GM23248 (cell line): ENCODE measurements at places on chromosomes 3 and 15.
A peak's percentile ranks its signal among the peaks of the same experiment; 100 is the strongest.

- DNase-seq = no peak
These were observed 12.0 kb downstream of the TBC1D5 start for GRCh38 chr3:17730318-17730967.

GRCh38 chr3:14598143-14598569 is 53.4 kb upstream of the CCDC174 start:
- peak; percentile 46 for DNase-seq

- no peak for DNase-seq
These were observed 8.6 kb downstream of the MAP3K13 start for GRCh38 chr3:185371306-185372074.

GRCh38 chr3:126129398-126129891 is 45.5 kb upstream of the SLC41A3 start:
- DNase-seq = peak; percentile 26

DNA sequence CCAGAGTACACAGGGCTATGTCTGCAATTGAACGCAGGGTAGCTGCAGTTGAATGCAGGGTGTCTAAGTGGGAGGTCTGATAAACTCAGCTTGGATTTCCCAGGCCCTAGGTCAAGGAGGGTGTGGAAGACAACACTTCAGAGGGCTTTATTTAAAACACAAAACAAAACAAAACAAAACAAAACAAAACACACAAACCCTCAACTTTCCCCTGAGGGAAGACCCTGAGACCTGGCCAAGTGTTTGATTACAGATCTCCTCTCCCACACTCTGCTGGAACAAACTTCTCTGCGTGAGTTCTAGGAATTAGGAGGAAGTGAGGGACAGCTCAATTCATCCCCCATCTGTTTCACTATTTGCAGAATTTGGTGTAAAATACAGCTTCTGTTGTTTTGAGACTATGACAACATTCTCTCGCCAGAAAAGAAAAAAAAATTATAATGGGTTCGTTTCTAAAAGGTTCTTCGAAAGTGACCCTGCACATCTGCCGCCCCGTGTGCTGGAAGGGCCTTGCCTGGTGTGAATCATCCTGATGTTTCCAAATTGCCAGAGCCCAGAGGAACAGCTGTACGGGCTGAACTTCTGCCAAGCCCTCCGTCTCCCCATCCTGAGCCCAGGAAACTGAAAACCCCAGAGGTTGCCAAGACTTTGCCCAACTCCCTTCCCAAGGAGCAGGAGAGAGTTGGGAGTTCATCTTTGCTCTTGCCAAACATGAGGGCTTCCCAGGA is 73.3 kb upstream of the RAD18 start:
- DNase-seq = peak; percentile 68

GRCh38 chr3:39542588-39542988 is 75.1 kb downstream of the MOBP start:
- no peak for DNase-seq

DNA sequence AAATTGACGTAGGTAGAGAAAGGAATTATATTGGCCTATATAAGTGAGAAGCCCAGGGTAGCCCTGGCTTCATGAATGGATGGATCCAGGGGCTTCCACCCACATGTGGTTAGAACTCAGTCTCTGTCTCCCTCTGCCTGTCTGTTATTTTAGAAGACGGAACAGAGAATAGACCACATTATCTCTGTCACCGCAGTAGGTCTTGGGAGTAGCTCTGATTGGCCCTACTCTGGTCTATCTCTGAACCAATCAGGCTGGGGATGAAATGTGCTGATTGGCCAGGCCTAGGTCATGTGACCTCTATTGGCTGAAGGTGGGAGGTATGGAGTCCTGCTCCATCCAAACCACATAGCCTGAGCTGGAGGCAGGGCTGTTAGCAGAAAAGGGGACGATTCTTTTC is 143.0 kb upstream of the PRR23C start:
- DNase-seq = no peak

DNA sequence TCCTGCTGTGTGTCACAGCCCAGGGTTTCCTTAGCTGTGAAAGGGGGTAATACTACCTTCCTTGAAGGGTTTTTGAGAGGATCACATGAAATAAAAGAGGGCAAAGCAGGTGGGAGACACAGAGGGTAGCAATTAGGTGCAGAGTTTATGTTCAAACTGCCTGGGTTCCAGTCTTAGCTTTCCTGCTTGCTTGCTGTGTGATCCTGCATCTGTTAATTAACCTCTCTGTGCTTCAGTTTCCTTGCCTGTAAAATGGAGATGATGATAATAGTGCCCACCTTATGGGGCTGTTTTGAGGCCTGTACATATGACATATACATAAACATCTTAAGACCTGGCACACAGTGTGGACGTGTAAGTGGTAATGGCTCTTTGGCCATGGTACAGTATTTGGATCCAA is 35.0 kb downstream of the SPSB4 start:
- no peak for DNase-seq

- peak; percentile 89 for DNase-seq
These were observed 8.1 kb downstream of the SPATA12 start for GRCh38 chr3:57068437-57069089.

- DNase-seq = no peak
These were observed 54.9 kb upstream of the DPPA4 start for GRCh38 chr3:109392293-109392692.

GRCh38 chr15:43763819-43764446 is 12.8 kb downstream of the ELL3 start:
- no peak for DNase-seq
